ENCODE measurements at places on chromosomes 12 and 14. TPM values are rescaled to one million over a fixed set of nuclear protein-coding genes. Genes with fewer than 3 reads are reported as not detected.
A peak's percentile ranks its signal among the peaks of the same experiment; 100 is the strongest.

Gene GEMIN2
- 10.4 TPM for total RNA-seq

Gene CCND2
- total RNA-seq, result 101 TPM

Gene CAPZA3
- not detected for total RNA-seq

Gene OVCH1
- 0.20 TPM for total RNA-seq

Gene GPR132
- 10.4 TPM for total RNA-seq

Gene SERPINA12
- total RNA-seq, result not detected

Gene SLCO1C1
- 0.52 TPM for total RNA-seq

GRCh38 chr12:107488666-107489065, 196.9 kb upstream of the PWP1 start:
- H3K4me3 ChIP-seq, result no peak overlapping the region

- H3K4me3 ChIP-seq, result no peak overlapping the region
- no peaks in the 10 kb centered on the region for H3K27me3 ChIP-seq
- H3K27ac ChIP-seq, result no peak overlapping the region
- no peak for DNase-seq
Observed at GRCh38 chr12:49909356-49909755, 5.7 kb upstream of the FAIM2 start.

DNA sequence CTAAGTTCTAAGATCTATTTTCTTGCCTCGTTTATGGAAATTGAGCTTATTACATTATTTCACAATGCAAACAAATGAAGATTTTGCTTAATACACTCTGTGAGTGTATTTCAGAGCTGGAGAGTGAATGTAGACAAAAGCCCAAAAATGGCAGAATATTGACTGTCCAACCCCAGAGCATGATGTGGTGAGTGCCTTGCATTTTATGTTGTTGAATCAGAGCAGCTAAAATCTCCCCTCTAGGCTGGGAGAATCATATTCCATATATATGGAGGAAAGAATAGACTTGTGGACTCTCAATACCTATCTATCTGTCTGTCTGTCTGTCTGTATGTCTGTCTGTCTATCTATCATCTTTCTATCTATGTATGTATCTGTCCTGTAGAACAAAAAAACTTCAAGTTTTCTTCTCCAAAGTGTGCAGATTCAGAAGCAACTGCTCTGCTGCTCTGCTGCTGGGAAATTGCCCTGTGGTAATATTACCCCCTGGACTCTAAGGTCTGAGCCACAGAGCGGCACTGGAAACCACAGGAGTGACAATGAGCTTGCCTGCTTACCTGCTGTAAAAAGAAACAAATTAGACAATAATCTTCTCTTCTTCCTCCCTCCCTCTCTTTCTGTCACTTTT, 209.4 kb upstream of the PRICKLE1 start:
- H3K27ac ChIP-seq, result no peak overlapping the region
- DNase-seq, result no peak
- H3K27me3 ChIP-seq, result no peaks in the 10 kb centered on the region
- no peak overlapping the region for H3K4me3 ChIP-seq

DNA sequence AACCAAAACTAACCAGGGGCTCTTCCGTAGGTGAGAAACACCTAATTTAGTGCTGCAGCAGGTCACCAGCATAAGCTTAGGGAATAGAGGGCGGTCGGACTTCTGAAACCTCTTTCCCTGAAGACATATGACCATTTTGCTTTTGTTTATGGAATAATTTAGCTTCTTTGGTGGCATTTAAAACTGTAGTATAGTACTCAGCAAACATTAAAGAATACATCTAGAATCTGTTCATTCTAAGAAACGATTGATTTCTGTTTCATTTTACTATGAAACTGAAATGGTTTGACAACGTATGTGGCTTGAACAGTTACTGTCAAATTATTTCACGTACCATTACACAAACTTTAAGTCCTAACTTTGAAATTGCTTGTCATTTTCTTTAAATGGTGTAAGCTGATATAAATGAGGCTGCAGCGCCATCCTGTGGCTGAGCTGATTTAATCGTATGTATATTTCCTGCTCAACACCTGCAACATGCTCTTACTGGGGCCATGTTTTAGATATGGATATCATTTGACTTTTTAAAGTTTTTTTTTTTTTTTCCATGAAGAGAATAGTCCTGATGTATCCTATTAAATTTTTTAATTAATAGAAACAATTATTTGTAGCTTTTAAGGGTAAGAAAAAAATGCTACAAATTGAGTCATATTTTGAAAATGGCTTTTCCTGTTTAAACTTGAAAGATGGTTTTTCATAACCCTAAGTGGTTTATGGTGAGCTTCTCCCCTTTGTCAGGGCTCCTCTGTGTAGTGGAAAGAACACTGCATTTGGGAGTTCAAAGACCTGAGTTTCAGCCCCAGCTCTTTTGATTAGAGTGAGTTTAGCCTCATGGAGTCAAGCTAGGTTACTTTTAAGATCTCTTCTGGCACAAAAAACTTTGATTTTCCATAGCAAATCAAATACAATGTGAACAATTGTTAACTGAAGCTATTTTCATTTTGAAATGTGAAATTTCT, 27.4 kb downstream of the CFAP54 start:
- peak; percentile 84 for DNase-seq
- no peaks in the 10 kb centered on the region for H3K4me1 ChIP-seq
- no peak overlapping the region for H3K4me3 ChIP-seq
- H3K27ac ChIP-seq, result no peak overlapping the region
- no peaks in the 10 kb centered on the region for H3K27me3 ChIP-seq

DNA sequence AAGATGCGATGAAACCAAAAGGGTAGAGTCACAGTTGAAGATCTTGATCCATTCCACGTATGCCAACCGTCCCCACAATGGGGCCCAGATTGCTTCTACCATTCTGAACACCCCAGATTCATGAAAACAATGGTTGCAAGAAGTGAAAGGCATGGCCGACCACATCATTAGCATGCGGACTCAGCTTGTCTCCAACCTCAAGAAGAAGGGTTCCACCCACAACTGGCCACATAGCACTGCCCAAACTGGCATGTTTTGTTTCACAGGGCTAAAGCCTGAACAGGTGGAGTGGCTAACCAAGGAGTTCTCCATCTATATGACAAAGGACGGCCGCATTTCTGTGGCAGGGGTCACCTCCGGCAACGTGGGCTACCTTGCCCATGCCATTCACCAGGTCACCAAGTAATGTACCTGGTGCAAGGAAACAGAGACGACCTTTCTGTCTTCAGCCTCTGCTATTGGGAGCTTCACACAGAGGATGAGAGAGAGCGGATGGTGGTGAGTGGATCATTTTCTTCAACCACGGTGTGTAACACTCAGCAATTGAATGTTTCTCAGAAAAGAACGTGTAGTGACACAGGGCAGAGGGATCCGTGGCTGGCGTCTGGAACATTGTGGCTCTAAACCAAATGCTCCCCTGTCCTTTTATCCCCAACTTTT, 26.8 kb upstream of the CLEC2D start:
- H3K4me3 ChIP-seq, result no peak overlapping the region
- H3K36me3 ChIP-seq, result no peaks in the 10 kb centered on the region
- no peaks in the 10 kb centered on the region for H3K27me3 ChIP-seq
- no peak overlapping the region for H3K27ac ChIP-seq
- no peaks in the 10 kb centered on the region for H3K4me1 ChIP-seq

- H3K36me3 ChIP-seq, result peaks cover 100% of the 10 kb centered on the region
- no peak overlapping the region for H3K4me3 ChIP-seq
- H3K4me1 ChIP-seq, result no peaks in the 10 kb centered on the region
- no peak for DNase-seq
- no peak overlapping the region for H3K27ac ChIP-seq
Observed at GRCh38 chr12:132014915-132015280, 65.2 kb downstream of the EP400 start.

- H3K27me3 ChIP-seq, result no peaks in the 10 kb centered on the region
- no peak for DNase-seq
- H3K4me1 ChIP-seq, result no peaks in the 10 kb centered on the region
- no peak overlapping the region for H3K4me3 ChIP-seq
- H3K36me3 ChIP-seq, result no peaks in the 10 kb centered on the region
Observed at GRCh38 chr14:70212752-70213151, 24.0 kb upstream of the SLC8A3 start.

DNA sequence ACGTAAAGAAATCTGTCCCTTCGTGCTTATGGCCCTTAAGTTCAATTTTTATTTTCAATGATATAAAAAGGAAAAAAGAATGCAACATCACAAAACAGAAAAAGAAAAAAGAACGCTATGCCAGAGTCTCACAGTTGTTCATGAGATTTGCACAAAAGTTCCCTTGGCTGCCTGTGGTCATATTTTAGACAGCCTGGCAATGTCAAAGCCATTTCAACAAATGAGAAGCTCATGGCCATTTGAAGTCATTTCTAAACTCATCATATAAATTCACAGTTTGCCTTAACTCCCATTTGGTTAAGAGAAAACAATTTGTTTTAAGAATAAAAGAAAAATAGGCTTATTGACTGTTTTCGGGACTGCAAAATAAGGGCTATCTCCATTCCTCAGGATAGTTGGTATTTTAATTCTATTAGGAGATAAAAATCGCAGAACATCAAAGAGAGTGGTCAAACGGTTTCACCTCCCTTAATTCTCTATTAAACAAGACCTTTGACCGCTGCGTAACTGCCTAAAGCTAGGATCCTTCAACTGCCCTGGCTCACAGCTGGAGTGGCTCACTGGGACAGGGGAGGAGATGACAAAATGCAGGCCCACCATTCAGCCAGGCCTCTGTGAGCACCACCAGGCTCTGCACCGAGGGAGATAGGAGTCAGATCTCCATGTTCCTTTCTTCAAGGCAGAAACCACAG, 119.2 kb upstream of the DAAM1 start:
- H3K36me3 ChIP-seq, result no peaks in the 10 kb centered on the region
- DNase-seq, result no peak
- H3K4me3 ChIP-seq, result no peak overlapping the region
- H3K27ac ChIP-seq, result no peak overlapping the region
- no peaks in the 10 kb centered on the region for H3K27me3 ChIP-seq

DNA sequence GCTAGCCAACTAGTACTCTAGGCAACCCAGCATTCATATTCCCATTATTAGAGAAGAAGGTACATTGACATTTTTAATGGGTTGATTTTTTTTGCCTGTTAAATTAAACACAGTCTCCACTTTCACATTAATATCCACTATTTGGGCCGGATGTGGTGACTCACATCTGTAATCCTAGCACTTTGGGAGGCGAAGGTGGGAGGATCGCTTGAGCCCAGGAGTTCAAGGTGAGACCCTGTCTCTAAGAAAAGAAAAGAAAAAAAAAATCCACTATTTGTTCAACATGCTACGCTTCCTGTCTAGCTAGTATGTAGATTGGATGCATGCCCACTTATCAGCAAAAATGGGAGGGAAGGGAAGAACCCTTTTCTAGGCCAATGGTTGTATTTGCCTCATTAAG, 7.1 kb upstream of the CRADD start:
- H3K4me1 ChIP-seq, result no peaks in the 10 kb centered on the region
- no peak for DNase-seq
- no peaks in the 10 kb centered on the region for H3K27me3 ChIP-seq
- no peak overlapping the region for H3K27ac ChIP-seq
- no peaks in the 10 kb centered on the region for H3K36me3 ChIP-seq
- H3K4me3 ChIP-seq, result no peak overlapping the region

- H3K27ac ChIP-seq, result no peak overlapping the region
- H3K4me1 ChIP-seq, result no peaks in the 10 kb centered on the region
- no peak for DNase-seq
- no peak overlapping the region for H3K4me3 ChIP-seq
- H3K36me3 ChIP-seq, result no peaks in the 10 kb centered on the region
- no peaks in the 10 kb centered on the region for H3K27me3 ChIP-seq
Observed at GRCh38 chr14:57060276-57060955, 208.3 kb downstream of the EXOC5 start.

- H3K4me3 ChIP-seq, result no peak overlapping the region
- DNase-seq, result no peak
- no peak overlapping the region for H3K27ac ChIP-seq
- peaks cover 15% of the 10 kb centered on the region for H3K4me1 ChIP-seq
Observed at GRCh38 chr14:21066882-21067502, 3.1 kb upstream of the ARHGEF40 start.

- no peaks in the 10 kb centered on the region for H3K4me1 ChIP-seq
- no peak for DNase-seq
- no peaks in the 10 kb centered on the region for H3K27me3 ChIP-seq
- no peak overlapping the region for H3K27ac ChIP-seq
- no peak overlapping the region for H3K4me3 ChIP-seq
- H3K36me3 ChIP-seq, result peaks cover 66% of the 10 kb centered on the region
Observed at GRCh38 chr14:67646131-67646530, 26.4 kb downstream of the ARG2 start.

GRCh38 chr14:93245764-93246420, 38.8 kb downstream of the UBR7 start:
- H3K27me3 ChIP-seq, result no peaks in the 10 kb centered on the region
- H3K36me3 ChIP-seq, result no peaks in the 10 kb centered on the region
- no peak overlapping the region for H3K4me3 ChIP-seq
- H3K4me1 ChIP-seq, result no peaks in the 10 kb centered on the region
- no peak for DNase-seq

GRCh38 chr14:72928872-72929271, 2.6 kb downstream of the DCAF4 start:
- H3K27me3 ChIP-seq, result no peaks in the 10 kb centered on the region
- no peak for DNase-seq
- no peak overlapping the region for H3K4me3 ChIP-seq
- H3K4me1 ChIP-seq, result peaks cover 18% of the 10 kb centered on the region

DNA sequence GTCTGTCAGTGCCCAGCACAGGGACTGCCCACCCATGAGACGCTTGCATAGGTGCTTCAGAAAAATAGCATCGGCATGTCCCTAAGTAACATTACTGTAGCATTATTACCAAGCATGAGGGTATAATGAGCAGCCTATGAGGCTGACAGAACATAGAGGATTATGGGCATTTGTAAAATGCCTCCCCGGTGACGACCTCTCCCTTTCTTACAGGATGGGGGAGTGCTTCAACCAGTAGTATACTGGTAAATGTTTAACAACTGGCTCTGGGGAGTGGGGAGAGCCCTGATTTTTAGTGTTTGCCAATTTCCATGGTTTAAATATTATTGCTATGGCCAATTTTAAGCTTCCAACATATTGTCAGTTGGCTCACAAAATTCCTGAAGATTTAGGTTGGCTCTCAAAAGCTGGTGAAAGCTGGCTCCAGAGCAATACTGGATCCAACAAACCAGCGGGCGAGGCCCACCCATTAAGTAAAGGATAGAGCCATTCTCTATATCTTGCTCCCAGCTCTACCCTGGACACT, 104.5 kb downstream of the ETNK1 start:
- no peaks in the 10 kb centered on the region for H3K27me3 ChIP-seq
- H3K4me1 ChIP-seq, result peaks cover 4% of the 10 kb centered on the region
- no peak for DNase-seq
- no peak overlapping the region for H3K27ac ChIP-seq
- H3K4me3 ChIP-seq, result no peak overlapping the region

- H3K4me3 ChIP-seq, result no peak overlapping the region
- H3K27me3 ChIP-seq, result no peaks in the 10 kb centered on the region
- no peak for DNase-seq
- H3K4me1 ChIP-seq, result no peaks in the 10 kb centered on the region
- H3K36me3 ChIP-seq, result no peaks in the 10 kb centered on the region
Observed at GRCh38 chr14:35133542-35134328, 11.4 kb downstream of the PRORP start.

- H3K27me3 ChIP-seq, result no peaks in the 10 kb centered on the region
- no peaks in the 10 kb centered on the region for H3K4me1 ChIP-seq
- no peak overlapping the region for H3K4me3 ChIP-seq
Observed at GRCh38 chr12:74334780-74335179, 202.9 kb upstream of the ATXN7L3B start.
